ENCODE measurements at places on chromosomes 12 and 14.

DNA sequence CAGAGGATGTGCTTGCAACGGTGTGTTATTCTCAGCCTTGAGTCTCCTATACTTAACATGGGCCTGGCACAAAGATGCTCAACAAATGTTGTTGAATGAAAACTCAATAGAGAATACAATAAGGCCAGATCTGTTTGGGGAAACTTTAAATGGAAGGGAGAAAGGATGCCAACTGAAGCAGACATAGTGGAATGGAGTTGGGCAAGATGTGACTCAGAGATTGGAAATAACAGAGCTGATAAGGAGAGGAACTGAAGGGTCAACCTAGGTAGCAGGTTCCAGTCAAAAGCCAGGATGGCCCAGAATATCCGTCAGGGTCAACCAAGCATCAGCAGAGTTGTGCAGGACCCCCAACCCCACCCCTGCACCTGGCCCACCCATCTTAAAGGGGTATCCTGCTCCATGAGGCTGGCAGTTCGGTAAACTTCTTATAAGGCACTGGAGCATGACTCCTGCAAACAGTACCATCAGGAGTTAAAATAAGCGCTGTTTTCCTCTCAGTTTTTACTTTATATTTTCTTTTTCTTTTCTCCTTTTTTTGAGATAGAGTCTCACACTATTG, 1.1 kb upstream of the BCDIN3D start:
- DNase-seq = no peak

- DNase-seq = no peak
Observed at GRCh38 chr14:106843951-106844483, 1317.6 kb downstream of the TMEM121 start.

DNA sequence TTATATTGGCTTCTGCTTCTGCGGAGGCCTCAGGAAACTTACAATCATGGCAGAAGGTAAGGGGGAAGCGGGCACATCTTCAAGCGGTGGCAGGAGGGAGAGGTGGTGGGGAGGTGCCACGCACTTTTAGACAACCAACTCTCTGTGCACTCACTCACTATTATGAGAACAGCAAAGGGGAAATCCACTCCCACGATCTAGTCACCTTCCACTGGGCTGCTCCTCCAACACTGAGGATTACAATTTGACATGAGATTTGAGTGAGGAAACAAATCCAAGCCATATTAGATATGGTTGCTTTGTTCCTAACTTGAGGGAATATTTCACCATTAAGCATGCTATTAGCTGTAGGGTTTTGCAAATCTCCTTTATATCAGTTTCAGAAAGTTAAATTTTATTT, 80.3 kb downstream of the UNC79 start:
- no peak for DNase-seq

GRCh38 chr12:99984271-99985128, at the start of gene ANKS1B:
Gene ANKS1B (minus strand): TSS chr12:99984936. CDS start chr12:99984237, 699 bp downstream.
- no peak for DNase-seq

DNA sequence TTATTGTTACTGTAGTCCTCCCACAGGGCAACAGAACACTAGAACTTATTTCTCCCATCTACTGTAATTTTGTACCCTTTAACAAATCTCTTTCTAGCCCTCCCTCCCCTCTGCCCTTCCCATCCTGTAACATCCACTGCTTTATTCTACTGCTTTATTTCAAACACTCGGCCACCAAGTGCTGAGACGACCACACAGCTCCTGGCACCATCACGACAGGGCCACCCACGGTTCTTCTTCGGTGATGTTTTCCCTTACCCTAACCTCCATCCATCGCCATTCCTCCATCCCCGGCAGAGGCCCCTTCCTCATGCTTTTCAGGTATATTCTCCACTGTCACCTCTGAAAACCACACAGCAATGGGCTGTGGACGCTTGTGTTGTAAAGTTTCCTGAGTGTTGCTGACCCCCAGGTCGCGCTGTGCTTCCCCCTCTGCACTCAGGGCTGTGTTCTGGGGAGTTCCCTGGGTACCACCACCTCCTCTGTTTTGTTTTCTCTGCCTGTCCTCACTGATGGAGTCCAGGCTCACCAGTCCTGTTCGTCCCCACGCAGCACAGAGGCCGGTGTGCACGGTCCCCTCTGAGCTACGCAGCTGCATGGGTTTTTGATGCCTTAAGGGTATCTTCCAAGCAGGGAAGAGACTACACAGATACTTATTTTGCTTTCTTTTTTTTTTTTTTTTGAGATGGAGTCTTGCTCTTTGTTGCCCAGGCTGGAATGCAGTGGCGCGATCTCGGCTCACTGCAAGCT, 207.2 kb upstream of the TMEM132C start:
- no peak for DNase-seq

DNA sequence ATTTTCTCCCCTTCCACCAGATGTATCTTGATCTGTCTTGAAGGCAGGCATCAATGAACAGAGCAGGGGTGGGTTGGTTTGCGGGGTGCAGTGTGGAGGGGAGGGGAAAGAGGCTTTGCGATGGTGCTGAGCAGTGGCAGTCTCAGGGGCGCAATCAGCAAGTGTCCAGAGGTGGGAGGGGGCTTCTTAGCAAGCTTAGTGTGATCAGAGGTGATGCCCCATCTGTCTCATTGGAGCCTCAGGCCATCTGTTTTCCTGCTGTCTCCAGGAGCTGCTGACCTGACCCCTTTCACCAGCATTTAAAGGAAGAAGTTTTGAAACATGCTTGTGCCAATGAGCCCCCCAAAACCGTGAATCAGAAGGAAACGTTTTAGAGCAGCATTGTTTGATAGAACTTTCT, 187.7 kb upstream of the LHX5 start:
- DNase-seq = no peak

- no peak for DNase-seq
Observed at GRCh38 chr12:59927032-59927431, 331.2 kb downstream of the SLC16A7 start.

DNA sequence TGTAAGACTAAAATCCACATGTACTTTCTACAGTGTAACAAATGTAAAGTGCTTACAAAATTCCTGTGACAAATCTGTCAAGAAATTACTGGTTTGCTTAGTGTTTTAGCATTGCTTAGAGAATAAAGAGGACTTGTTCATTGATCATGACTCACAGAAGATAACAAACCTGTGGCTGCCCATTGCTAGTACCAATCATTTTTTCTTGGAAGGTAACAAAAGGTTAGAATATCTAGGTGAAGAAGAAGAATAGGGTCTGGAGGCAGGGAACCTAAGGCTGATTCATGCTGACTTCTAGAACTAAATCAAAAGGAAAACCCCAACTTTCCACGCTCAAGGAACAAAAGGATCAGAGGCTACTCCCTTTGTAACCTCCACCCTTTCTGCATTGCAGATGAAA, 232.7 kb upstream of the ABCD2 start:
- DNase-seq = no peak

DNA sequence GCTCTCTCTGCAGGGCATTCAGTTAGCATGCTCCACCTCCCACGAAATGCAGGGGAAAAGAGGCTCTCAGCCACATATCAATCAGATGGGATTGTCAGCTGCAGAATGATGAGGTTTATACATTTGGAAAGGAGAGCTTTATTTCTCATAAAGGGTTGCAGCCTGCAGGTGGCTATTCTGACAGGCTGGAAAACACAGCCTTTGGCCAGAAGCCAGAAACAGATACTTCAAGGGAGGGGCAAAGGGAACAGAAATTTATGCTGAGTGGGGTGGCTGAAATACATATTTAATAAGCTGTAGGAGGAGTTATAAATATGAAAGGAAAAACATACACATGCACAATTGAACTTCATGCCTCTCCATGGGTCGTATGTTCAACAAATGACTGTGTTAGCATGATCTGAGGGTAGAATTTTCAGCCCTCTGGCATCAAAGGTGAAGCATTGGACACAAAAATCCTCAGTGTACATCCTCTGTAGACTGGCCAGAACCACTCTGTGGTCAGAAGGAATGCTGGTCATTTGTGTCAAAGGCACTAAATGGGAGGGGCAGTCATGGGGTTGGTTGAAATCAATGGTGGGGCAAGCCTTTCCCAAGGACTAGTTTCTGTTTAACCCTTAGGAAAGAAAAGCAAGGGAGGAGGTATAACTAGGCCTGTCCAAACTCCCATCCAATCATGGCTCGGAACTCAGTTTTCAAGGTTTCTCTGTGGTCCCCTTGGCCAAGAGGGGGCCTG, 62.4 kb downstream of the TMX1 start:
- DNase-seq = no peak

DNA sequence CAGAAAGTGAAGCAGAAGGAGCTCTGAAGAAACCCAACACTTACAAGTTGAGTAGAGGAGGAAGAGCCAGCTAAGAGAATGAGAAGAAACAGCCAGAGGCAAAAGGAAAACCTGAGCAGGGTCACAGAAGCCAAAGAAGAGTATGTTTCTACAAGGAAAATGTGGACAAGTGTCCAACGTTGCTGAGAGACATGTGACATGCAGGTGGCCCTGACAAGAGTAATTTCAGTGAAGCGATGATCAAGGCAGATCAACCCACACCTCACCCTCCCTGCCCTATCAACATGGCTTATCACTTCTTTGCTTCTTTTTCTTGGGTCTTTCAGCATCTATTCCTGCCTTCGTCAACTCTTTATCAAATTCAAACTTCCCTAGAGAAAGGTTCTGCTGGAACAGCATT, 68.3 kb downstream of the PPP2R5E start:
- DNase-seq = no peak
